Posterior cingulate gyrus (tissue), 11 donors: ENCODE measurements at places on chromosomes 5 and 9.

DNA sequence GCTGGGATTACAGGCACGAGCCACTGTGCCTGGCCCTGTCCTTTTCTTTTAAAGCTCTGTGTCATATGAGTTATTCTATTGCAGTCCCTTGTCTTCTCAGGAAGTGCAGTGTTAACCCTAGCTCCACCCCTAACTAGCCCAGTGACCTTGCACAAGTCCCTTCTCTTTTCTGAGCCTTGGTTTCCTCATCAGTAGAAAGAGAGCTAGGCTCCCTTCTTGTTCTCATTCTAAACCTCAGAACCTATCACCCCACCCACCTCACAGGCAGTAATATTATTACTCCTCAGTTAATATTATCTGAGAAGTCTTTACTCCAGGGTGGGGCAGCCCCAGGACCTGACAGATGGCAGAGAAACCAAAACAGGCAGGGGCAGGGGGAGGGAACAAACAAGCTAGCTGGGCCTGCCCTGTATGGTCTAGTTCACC lies 7.2 kb downstream of the CYFIP2 start:
- no peak for DNase-seq

- no peak for DNase-seq
These were observed 37.1 kb downstream of the RPS6 start for GRCh38 chr9:19342947-19343346.

GRCh38 chr5:38681029-38681706 lies 124.7 kb upstream of the LIFR start:
- DNase-seq: no peak

DNA sequence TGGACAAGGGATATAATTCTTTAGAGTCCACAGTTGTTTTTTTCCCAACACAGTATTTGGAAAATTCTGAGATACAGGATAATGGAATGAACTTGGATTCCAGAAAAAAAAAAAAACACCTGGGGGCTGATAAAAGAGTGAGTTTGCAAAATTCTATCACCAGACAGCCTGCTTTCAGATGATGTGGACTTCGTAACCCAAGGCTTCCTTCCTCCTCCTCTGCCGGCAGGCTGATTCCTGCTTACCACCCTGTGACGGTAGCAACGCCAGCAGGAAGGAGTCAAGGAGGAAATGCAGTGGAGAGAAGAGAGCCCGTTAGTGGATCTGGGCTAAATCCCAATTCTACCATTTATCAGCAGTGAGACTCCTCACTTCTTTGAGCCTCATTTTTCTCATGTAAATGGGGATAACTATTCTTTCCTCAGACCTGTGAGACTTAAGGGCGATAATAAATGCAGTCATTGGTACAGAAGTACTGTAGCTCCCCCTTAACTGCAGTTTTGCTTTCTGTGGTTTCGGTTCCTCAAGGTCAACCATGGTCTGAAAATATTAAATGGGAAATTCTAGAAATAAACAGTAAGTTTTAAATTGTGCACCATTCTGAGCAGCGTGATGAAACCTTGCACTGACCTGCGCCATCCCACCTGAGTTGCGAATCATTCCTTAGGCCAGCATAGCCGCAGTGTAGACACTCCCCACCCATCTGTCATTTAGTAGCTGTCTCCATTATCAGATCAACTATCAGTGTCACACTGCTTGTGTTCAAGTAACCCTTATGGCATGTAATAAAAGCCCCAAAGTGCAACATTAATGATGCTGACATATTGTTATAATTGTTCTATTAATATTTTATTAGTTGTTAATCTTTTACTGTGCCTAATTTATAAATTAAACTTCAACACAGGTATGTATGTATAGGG lies 71.4 kb downstream of the DCP2 start:
- no peak for DNase-seq

GRCh38 chr9:87518702-87519335 lies 21.2 kb downstream of the DAPK1 start:
- no peak for DNase-seq

GRCh38 chr9:86507212-86507630 lies 153.0 kb upstream of the TUT7 start:
- no peak for DNase-seq

DNA sequence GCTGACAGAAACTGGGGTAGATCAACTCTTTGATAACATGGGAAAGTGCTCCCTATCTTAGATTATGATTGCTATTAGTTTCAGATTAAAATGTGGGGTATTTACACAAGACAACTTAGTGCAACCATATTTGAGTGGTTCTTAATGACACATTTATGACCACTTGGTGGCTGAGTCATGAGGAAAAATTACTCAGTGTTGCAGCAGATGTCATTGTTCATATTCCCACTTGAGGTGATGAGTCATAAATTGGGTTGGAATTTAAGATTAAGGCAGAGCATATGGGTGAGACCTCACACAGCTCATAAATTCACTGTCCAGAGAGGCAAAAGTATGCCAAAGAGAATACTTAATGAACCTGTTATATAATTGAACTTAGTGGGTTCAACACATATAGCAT lies 408.3 kb downstream of the DMRT2 start:
- no peak for DNase-seq

DNA sequence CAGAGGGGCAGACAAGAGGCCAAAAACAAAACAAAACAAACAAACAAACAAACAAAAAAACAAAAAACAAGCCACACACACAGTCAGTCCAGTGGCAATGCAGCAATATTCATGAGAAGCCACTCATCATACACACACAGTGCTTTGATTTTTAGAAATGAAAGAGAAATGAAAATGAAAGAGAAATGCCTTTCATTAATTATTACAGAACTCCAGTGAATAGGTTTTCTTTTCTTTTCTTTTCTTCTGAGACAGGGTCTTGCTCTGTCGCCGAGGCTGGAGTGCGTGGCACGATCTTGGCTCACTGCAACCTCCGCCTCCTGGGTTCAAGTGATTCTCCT lies 36.9 kb downstream of the SPRY4 start:
- DNase-seq: no peak

- DNase-seq: no peak
These were observed 51.2 kb downstream of the FXN start for GRCh38 chr9:69086769-69087168.

DNA sequence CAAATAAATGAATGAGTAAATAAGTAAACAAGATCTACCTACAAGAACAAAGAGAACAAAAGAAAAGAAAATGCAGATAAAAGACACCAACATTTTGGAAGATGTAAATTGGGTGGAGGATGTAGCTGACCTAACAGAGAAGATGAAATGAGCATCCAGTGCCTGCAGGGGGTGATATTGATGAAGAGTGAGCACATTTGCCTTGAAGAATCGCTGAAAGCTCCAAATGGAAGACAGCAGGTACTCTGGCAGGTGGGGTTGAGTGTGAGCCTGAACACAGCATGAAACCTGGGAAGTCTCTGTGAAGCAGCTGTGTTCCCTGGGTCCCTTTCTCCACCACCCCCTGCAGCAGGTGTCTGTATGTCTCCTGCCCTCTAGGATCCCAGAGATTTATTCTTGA lies 125.6 kb downstream of the NXNL2 start:
- no peak for DNase-seq

- DNase-seq: no peak
These were observed 58.9 kb downstream of the NEURL1B start for GRCh38 chr5:172699999-172700364.

GRCh38 chr9:84436386-84437109 lies 96.0 kb upstream of the SLC28A3 start:
- no peak for DNase-seq

DNA sequence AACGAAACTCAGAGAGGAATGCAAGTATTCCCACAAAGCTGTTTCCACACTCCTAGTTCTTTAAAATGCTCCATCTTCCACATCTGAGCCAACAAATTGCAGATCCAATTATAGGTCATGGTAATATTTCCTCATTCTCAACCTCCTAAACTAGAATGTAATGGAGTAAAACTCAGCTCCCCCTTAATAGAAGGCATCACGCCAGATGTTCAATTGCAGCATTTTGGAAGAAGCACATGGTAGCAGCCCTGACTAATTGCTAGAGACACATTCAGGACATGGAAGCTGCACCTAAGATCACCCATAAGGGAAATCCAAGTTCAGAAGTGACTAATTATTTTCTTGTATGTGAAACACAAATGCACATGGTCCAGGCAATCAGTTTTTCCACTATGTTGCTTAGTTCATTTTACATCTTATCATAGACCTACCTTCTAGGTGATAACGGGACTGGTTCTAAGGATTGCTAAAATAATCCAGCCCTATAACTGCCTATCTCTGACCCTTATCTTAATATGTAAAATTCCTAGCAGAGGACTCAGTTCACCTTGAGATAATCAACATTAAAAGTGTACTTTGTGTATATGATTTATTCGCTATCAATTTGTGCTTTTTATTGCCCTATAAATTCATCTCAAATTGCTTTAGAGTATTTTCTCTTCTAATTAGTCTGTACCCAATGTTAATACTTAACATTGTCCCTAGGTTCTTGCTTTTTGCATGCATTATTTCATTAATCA lies 75.1 kb downstream of the GABRB2 start:
- DNase-seq: no peak

DNA sequence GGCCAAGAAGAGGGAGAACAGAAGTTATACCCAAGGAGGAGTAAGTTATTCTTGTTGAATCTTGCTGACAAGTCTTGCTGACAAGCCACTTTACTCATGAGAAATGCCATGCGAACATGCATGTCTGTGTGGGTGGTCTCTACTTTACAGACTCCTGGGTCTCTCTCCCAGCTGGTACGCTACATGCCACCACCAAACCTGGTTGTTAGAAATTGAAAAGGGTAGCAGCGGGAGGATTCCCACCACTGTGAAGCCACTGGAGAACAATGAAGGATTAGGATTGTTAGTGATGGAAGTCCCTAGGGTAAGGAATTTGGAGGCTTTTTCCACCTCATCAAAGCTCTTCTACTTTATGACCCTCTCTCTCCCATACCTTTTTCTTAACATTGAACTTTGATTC lies 53.6 kb upstream of the GABRB2 start:
- no peak for DNase-seq

GRCh38 chr5:79640571-79641055 lies 28.4 kb downstream of the TENT2 start:
- DNase-seq: no peak

DNA sequence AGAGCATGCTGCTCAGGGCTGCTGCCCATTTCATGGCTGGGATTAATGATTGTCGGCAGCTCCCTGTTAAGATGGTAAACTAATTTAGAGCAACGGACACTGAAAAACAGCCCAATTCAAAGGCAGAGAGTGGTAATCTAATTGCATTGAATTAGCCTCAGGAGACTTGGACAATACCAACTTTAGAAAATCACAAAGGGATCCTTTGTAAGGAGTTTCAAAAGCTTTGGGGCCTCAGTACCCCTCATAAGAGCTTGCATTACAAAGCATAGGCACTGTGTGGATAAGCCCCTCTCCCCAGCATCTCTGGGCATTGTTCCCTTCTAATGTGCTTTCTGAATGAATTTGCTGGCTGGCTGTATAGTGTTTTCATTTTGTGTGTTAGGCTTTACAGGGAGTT lies 6.7 kb downstream of the GLRA1 start:
- DNase-seq: no peak

DNA sequence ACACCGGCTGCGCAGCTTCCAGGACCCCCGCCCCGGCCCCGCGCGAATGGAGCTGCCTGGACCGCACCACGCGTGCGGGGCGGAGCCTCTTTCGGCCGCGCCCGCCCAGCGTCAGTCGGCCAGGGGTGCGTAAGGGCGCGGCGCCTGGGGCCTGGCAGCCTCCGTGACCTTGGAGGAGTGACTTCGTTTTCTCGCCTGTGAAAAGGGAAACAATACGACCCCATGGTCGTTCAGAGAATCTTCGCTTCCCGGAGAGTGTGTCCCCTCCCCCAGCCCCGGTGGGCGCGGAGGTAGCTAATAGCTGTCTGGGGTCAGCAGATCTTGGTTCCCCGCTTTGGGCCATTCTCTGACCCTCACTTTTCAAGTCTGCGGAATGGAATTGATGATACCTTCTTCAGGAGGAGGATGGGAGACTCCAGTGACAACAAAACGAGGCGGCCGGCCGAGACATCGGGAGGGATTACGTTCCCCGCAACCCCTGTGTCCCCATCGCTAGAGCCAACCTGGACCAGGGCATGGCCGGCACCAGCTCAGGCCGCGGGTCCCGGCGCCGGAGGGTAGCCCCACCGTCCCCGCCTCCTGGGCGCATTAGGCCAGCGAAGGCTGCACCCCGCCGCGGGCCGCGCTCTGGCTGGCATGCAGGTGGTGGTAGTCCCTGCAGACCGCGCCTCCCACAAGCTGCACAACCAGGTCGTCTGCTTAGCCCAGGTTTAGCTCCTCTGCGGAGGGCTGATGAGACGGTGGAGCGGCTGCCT lies 5.5 kb upstream of the CDHR2 start:
- DNase-seq: peak; percentile 94

DNA sequence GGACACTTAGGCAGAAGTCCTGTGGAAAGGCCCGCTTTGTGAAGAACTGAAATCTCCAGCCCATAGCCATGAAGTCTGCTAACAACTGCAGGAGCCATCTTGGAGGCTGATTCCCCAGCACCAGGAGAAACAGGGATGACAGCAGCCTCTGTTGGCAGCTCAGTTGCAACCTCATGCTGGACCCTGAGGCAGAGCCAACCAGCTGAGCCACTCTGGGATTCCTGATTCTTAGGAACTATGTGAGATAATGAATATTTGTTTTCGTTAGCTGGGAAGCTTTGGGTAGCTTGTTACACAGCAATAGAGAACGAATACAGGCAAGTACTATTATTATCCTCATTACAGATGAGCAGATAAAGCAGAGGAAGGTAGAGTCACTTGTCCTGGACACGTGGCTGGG lies 210.5 kb upstream of the ANKH start:
- no peak for DNase-seq

GRCh38 chr9:105333811-105334210 lies 89.4 kb downstream of the SLC44A1 start:
- DNase-seq: no peak

- DNase-seq: no peak
These were observed 165.6 kb upstream of the ZNF462 start for GRCh38 chr9:106697390-106697749.

DNA sequence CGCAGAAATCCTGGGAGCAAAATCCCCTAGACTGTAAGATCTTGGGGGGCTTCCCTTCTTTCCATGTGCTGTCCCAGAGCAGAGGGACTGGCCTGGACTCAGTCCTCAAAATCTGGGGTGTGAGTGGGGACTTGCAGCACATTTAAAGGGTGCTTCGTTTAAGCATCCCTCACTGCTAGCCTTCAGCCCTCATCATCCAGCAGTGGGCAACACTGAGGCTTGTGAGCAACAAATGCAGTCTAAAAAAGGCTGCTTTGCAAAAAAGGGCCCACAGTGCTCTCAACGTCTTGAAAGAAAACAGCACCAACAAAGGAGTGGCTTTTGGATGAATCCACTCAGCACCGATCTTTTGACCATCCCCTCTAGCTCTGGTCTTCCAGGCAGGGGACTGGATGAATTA lies 128.3 kb upstream of the TBC1D2 start:
- no peak for DNase-seq

GRCh38 chr5:123115020-123115419 lies 26.0 kb downstream of the PRDM6 start:
- no peak for DNase-seq
